A375 (cell line): ENCODE measurements at places on chromosomes 4 and X. TPM values are rescaled to one million over a fixed set of nuclear protein-coding genes. Genes with fewer than 3 reads are reported as not detected.

Gene SLC16A2
- 0.11 and 0.53 TPM in 2 replicates for total RNA-seq

Gene KIT
- total RNA-seq: not detected in 2 replicates

Gene HTR2C
- total RNA-seq: not detected in 2 replicates

Gene TAF7L
- total RNA-seq: not detected in 2 replicates

Gene CRLF2
- not detected in 2 replicates for total RNA-seq

Gene P2RY10
- not detected in 2 replicates for total RNA-seq

Gene PRPS2
- total RNA-seq: 56.3 and 77.0 TPM in 2 replicates

Gene ZNF81
- 5.4 and 5.5 TPM in 2 replicates for total RNA-seq

Gene SHROOM3
- total RNA-seq: 11.7 and 13.1 TPM in 2 replicates

Gene DCX
- total RNA-seq: not detected in 2 replicates

Gene NRK
- total RNA-seq: not detected in 2 replicates

Gene TLR2
- total RNA-seq: 0.13 TPM in 1 of 2 replicates, not detected in the other

Gene SLC9B2
- total RNA-seq: 14.1 and 18.7 TPM in 2 replicates

Gene ARX
- total RNA-seq: not detected in 2 replicates

Gene HEPH
- total RNA-seq: not detected in 2 replicates

Gene EGFL6
- not detected in 2 replicates for total RNA-seq

Gene CXCL1
- total RNA-seq: 31.6 and 32.4 TPM in 2 replicates

Gene SULT1B1
- total RNA-seq: 0.11 and 0.13 TPM in 2 replicates

Gene UBA6
- total RNA-seq: 43.3 and 48.2 TPM in 2 replicates

Gene LRAT
- total RNA-seq: 6.7 and 9.3 TPM in 2 replicates

Gene LUZP4
- not detected in 2 replicates for total RNA-seq

Gene TEX11
- total RNA-seq: not detected in 2 replicates

Gene GPR143
- total RNA-seq: 0.08 TPM in 1 of 2 replicates, not detected in the other

Gene BST1
- 13.1 and 14.3 TPM in 2 replicates for total RNA-seq

Gene MAGEA9B
- not detected in 2 replicates for total RNA-seq

Gene GPR82
- total RNA-seq: not detected in 2 replicates

Gene ACE2
- total RNA-seq: 0.15 TPM in 1 of 2 replicates, not detected in the other

Gene GAGE12H
- 1.0 TPM in 1 of 2 replicates, not detected in the other for total RNA-seq

Gene CXXC4
- total RNA-seq: 0.32 and 0.45 TPM in 2 replicates

Gene EDA
- total RNA-seq: 0.08 TPM in 1 of 2 replicates, not detected in the other

Gene MID1
- 12.8 and 22.7 TPM in 2 replicates for total RNA-seq

Gene CXCL11
- not detected in 2 replicates for total RNA-seq

Gene NMU
- total RNA-seq: 8.4 and 9.2 TPM in 2 replicates

Gene CT83
- 11.4 and 14.9 TPM in 2 replicates for total RNA-seq

Gene GAB3
- total RNA-seq: 0.04 and 0.24 TPM in 2 replicates

Gene ZNF275
- 5.8 and 7.0 TPM in 2 replicates for total RNA-seq

Gene PARM1
- 0.19 and 0.32 TPM in 2 replicates for total RNA-seq

Gene INTU
- total RNA-seq: 1.4 and 1.9 TPM in 2 replicates

Gene SLC10A6
- total RNA-seq: not detected in 2 replicates

Gene MAGEE1
- total RNA-seq: 0.19 and 0.83 TPM in 2 replicates

Gene SSX2B
- total RNA-seq: 24.9 and 31.2 TPM in 2 replicates

Gene DOK7
- 0.38 and 1.2 TPM in 2 replicates for total RNA-seq

Gene TMEM156
- total RNA-seq: 2.7 and 5.9 TPM in 2 replicates

Gene HGFAC
- 0.16 TPM in 1 of 2 replicates, not detected in the other for total RNA-seq

Gene PAGE2
- total RNA-seq: 116 and 139 TPM in 2 replicates

Gene GATA1
- not detected in 2 replicates for total RNA-seq

Gene UGT8
- total RNA-seq: 6.8 and 7.7 TPM in 2 replicates

Gene GYPA
- not detected in 2 replicates for total RNA-seq

Gene TRMT10A
- 3.8 and 5.3 TPM in 2 replicates for total RNA-seq

Gene HS6ST2
- 14.9 and 17.4 TPM in 2 replicates for total RNA-seq

Gene RHOXF2
- total RNA-seq: not detected in 2 replicates

Gene NPY1R
- total RNA-seq: 0.15 and 0.45 TPM in 2 replicates

Gene ASMT
- total RNA-seq: not detected in 2 replicates

Gene MAOA
- 1.0 and 1.2 TPM in 2 replicates for total RNA-seq

Gene CT45A5
- total RNA-seq: 105 and 135 TPM in 2 replicates

Gene GAGE12F
- total RNA-seq: not detected in 2 replicates

Gene ZFP42
- 12.5 and 13.7 TPM in 2 replicates for total RNA-seq
